ENCODE measurements at places on chromosomes 16 and 17. TPM values are rescaled to one million over a fixed set of nuclear protein-coding genes. Genes with fewer than 3 reads are reported as not detected.
A peak's percentile ranks its signal among the peaks of the same experiment; 100 is the strongest.

The EFCAB5 gene
- total RNA-seq = 0.43 TPM

The SKAP1 gene
- total RNA-seq = 0.79 TPM

The PRSS53 gene
- 5.1 TPM for total RNA-seq

The CPHXL2 gene
- total RNA-seq = not detected

The MT2A gene
- 21.4 TPM for total RNA-seq

The DYNLL2 gene
- total RNA-seq = 41.6 TPM

The MED31 gene
- total RNA-seq = 25.3 TPM

The CSH2 gene
- total RNA-seq = not detected

The HOXB8 gene
- 16.0 TPM for total RNA-seq

The WFDC1 gene
- total RNA-seq = 0.95 TPM

DNA sequence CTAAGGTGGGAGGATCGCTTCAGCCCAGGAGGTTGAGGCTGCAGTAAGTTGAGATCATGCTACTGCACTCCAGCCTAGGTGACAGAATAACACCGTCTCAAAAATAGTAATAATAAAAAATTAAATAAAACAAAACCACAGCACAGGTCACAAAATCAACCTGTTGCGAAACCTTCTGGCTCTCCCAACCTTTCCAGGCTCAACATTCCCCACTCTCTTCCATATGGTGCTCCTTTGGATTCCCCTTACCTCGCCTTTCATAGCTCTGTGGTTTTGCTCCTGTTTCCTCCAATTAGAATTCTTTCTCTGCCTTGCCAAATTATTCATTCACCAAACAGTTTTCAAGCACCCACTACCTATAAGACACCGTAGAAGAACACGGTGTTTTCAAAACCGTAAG lies 4.7 kb downstream of the ZDHHC7 start:
- no peak for DNase-seq

GRCh38 chr16:22789281-22789945 lies 24.5 kb upstream of the HS3ST2 start:
- no peak for DNase-seq

DNA sequence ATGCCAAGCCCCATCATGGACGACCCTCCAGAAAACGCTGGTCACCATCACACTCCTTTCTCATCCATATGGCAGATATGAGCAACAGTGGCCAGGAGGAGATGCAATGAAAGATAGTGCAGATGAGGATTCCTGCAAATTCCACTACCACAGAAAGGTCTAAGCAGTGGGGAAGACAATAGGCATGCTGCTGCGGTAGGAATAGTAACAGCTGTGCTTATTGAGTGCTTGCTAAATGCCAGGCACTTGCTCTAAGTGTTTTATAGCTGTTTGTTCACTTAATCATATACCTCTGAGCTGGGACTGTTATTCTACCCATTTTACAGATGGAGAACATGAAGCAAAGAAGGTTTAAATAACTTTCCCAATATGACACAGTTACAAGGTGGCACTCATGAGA lies 46.6 kb upstream of the AKAP1 start:
- DNase-seq = no peak

- no peak for DNase-seq
Measured at GRCh38 chr16:83966153-83966696, 1.8 kb upstream of the NECAB2 start.

GRCh38 chr16:88581033-88581432 lies 10.8 kb downstream of the ZC3H18 start:
- DNase-seq = no peak

GRCh38 chr17:49895812-49896211 lies 47.9 kb upstream of the TAC4 start:
- no peak for DNase-seq

DNA sequence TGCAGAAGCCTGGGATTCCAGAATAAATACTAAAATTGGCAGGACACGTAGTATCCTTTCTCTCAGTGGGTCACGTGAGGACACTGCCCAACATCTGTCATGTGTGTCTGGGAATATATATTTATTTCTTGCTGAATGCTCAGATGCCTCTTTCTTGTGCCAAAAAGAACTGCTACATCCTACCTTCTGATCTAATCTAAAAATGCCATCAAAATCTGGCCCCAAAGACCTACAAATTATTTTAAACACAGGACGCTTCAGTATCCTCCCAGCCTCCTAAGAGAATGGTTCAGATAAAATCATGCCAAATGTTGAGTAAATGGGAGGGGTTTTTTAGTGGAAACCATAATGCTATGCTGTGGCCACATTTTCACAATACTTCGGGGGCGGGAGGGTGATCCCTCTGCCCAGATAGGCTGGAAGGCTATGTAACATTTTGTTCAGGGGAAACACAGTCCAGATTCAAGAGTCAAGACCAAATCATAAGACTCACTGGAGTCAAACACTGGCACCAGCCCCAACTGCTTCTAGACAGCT lies 22.9 kb upstream of the CORO6 start:
- DNase-seq = no peak

DNA sequence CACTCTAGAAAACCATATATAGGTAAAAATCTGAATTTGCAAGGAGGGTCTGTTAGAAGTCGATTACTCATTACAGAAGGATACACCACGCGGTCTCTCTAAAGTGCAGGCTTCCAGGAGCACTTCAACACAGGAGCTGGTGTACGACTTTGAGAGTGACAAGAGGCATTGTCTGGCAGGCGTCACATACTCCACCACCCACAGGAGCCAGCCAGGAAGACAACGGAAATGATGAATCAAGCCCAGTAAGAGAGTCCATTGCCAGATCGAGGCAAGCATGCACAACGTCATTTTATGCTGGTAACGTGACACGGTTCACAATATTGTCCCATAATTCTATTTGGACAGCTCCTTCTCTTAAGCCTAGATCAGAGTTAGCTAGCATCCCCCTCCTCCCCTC lies 15.0 kb upstream of the CACNG4 start:
- no peak for DNase-seq

DNA sequence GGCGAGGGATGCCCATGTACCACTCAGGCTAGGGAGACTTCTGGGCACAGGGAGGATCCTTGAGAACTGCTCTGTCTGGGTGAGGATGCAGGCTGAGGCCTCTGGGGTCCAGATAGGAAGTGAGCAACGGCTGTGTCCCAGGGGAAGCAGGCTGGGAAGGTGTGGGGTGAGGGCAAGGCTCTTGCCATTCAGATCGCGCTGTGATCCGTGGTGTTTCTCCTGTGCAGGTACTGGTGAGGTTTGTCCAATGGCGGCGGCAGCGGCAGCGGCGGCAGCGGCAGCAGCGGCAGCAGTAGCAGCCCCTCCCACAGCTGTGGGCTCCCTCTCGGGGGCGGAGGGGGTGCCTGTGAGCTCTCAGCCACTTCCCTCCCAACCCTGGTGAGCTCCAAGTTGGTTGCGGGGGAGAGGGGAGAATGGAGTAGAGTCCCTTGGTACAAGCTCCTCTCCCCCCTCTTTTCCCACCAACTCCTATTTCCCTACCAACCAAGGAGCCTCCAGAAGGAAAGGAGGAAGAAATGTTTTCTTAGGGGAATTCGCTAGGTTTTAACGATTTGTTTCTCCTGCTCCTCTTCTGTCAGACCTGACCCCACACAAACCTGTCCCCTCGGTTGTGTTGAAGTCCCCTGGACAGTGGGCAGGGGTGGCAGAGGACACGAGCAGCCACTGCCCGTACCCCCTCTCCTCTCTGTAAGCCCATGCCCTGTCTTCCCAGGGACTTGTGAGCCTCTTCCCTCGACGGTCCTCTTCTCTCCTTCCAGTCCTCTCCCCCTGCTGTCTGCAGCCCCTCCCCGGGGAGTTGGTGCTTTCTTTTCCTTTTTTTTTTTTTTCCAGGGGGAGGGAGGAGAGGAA lies 1.9 kb upstream of the PRRT2 start:
- DNase-seq = no peak

- no peak for DNase-seq
Measured at GRCh38 chr17:66507103-66507923, 204.9 kb downstream of the PRKCA start.

DNA sequence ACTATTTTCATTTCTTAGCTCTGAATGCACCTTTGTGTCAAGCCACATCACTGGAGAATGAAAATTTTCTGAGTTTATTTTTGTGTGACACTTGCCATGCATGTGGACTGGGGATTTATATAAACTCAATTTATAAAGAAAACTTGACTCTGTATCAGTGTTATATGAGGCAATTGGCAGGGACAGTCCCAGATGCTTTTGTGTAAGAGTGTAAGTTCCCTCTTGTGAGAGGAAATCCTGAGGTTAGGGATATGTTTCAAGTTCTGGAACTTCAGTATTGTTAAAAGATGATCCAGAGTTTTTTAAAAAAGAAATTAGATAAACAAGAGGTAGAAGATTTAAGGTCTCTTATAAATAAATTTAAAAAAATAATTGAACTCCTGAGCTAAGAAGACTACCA lies 10.9 kb upstream of the CCL8 start:
- DNase-seq = no peak

- DNase-seq = no peak
Measured at GRCh38 chr16:89863741-89864526, 9.5 kb upstream of the TCF25 start.

- DNase-seq = no peak
Measured at GRCh38 chr16:84975066-84975465, 36.3 kb downstream of the ZDHHC7 start.

GRCh38 chr16:27285676-27286196 lies 17.2 kb upstream of the NSMCE1 start:
- DNase-seq = peak; percentile 13

GRCh38 chr16:4618645-4619418 lies 4.1 kb upstream of the UBALD1 start:
- no peak for DNase-seq

- DNase-seq = no peak
Measured at GRCh38 chr16:728131-728889, 1.4 kb downstream of the HAGHL start.

- no peak for DNase-seq
Measured at GRCh38 chr17:41278176-41278955, 2.9 kb downstream of the KRTAP9-7 start.

DNA sequence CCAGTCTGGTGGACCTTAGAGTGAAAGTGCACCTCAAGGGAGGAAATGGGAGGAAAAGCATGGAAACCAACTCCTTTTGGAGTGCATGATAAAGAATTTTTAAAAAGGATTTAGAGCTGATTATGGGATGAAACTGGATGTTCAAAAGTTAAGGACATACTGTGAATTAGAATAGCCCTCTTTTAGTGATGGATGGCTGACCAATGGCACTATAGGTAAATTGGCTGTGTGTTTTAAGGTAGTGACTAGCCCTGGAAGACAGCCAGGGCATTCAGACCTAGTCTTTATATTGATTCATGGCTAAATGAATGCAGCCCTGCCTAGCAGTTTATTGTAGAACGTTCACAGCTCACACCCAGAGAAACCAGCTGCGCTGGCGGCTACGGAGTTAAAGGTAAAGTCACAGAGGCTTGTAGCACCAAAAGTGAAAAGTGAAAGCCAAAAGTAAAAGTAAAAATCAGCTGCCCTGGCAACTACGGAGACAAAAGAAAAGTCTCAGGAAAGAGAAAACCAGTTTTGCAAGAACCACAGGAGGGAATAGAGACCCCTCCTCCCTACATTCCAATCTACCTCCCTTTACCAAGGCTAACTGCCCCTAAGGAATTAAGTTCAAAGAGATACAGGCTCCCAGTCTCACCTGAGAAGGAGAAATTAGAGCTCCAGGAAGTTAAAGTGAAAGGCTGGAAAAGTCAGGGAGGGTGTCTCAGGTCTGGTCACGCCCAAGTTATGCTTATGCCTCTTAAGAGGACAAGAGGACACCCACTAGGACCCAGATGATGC lies 21.8 kb downstream of the ACSM1 start:
- DNase-seq = no peak

GRCh38 chr16:81553814-81554675 lies 109.4 kb downstream of the CMIP start:
- DNase-seq = no peak

- DNase-seq = no peak
Measured at GRCh38 chr17:3973495-3974137, 9.4 kb upstream of the ATP2A3 start.

DNA sequence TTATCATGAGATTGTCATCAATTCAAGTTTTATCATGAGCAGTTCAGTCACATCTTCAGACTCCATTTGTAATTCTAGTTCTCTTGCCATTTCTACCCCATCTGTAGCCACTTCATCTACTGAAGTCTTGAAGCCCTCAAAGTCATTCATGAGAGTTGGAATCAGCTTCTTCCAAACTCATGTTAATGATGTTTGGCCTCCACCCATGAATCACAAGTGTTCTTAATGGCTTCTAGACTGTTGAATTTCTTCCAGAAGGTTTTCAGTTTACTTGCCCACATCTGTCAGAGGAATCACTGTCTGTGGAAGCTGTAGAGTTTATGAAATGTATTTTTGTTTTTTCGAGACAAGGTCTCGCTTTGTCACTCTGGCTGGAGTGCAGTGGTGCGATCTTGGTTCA lies 16.0 kb downstream of the NSRP1 start:
- DNase-seq = no peak

DNA sequence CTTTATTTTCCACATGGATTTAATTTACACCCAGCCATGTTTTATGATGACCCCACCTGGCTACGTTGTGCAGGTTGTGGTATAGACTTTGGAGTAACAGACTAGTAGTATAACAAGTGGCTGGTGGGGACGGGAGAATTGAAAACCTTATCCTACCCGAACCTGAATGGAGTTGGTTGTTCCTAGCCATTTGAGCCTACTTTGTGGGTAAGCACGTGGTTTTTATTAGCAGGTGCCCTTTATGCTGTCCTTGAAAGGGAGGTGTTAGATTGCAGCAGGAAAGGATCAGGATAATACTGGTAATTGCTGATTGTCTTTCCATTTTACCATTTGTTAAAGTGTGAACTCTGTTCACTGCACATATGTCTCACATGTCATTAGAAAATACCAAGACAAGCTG lies 31.9 kb upstream of the PHAF1 start:
- no peak for DNase-seq

GRCh38 chr16:9408297-9408878 lies 316.9 kb downstream of the HAPSTR1 start:
- DNase-seq = no peak

DNA sequence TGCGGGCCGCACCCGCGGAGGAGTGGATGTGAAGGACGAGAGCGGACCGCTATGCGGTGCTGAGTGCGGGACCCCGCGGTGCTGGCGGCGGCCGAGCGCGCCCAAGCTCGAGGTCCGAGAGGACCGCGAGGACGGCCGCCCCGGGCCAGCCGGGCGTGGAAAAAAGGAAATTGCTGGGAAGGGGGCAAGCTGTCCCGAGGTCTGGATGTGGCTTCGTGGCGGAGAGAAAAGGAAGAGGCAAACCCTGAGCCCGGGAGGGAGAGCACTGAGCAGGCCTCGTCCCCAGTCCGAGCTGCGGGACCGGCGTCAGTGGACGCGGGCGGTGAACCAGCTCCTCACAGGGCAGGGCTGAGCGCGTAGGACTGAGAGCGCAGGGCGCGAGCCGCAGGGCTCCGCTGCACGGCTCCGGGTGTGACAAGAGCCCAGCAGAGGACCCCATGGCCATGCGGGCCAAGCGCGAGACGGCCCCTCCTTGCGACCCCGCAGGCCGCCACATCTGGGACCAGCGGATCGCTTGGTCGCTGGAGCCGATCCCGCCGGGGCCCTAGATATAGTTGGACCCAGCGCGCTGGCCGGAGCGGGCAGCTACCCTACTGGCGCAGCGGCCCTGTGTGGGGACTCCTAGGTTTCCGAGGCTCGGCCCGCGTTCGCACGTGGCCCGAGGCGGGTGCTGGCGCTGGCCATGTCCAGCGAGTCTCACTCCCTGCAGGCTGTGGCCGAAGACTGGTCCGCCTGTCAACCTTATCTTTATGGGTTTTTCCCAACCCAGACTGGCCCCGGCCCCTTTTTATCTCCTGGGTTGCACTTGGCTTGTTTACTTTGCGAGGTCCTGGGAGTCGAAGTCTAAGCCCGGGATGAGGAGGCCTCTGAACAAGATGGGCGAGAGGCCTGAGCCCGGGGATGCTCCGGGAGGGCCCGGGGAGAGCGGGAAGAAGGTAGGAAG lies 2.4 kb downstream of the TBX4 start:
- DNase-seq = peak; percentile 71

GRCh38 chr17:82238472-82239201 lies 9.8 kb downstream of the SLC16A3 start:
- no peak for DNase-seq

Measured in type B pancreatic cell (in vitro differentiated cells).